ENCODE measurements at places on chromosomes 6 and 20.

GRCh38 chr20:19774135-19774933, 16.3 kb downstream of the RIN2 start:
- DNase-seq: no peak

DNA sequence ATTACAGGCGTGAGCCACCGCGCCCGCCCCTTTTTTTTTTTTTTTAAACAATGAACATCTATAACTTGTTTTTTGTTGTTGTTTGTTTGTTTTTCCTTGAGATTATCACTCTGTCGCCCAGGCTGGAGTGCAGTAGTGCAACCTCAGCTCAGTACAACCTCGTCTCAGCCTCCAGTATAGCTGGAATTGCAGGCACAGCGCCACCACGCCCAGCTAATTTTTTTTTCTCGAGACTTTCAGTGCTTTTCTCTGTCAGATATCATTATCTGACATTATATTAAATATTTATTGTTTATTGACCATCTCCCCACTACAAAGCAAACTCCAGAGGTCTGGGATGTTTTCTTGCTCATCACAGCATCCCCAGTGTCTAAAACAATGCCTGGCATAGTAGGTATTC, 2.3 kb upstream of the DLK2 start:
- no peak for DNase-seq

- DNase-seq: no peak
Measured at GRCh38 chr20:24253321-24253720, 216.1 kb upstream of the SYNDIG1 start.

- DNase-seq: no peak
Measured at GRCh38 chr20:40945754-40946450, 82.7 kb upstream of the TOP1 start.
